Naive thymus-derived CD4-positive, alpha-beta T cell (primary cell): ENCODE measurements at places on chromosomes 12 and 14.

DNA sequence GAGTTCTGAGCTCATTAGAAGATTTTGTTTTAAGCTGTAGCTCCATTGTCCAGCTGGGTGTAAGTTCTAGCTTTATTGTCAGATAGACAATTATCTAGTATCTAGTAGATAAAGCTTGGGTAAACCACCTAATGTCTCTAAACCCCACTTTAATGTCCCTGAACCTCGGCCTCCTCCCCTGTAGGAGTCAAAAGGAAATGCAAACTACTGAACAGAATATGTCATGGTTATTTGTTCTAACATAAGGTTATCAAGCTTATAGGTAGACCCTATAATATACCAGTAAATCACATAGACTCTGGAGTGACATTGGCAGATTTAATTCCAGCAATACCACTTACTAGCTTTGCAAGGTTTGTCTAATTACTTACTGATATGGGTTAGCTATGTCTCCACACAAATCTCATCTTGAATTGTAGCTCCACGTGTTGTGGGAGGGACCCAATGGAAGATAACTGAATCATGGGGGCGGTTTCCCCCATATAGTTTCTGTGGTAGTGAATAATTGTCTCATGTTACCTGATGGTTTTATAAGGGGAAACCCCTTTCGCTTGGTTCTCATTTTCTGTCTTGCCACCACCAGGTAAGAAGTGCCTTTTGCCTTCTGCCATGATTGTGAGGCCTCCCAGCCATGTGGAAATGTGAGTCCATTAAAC is 29.4 kb downstream of the BCAT1 start:
- DNase-seq: no peak

- DNase-seq: no peak
These were observed 2.7 kb downstream of the TBX3 start for GRCh38 chr12:114681116-114681871.

DNA sequence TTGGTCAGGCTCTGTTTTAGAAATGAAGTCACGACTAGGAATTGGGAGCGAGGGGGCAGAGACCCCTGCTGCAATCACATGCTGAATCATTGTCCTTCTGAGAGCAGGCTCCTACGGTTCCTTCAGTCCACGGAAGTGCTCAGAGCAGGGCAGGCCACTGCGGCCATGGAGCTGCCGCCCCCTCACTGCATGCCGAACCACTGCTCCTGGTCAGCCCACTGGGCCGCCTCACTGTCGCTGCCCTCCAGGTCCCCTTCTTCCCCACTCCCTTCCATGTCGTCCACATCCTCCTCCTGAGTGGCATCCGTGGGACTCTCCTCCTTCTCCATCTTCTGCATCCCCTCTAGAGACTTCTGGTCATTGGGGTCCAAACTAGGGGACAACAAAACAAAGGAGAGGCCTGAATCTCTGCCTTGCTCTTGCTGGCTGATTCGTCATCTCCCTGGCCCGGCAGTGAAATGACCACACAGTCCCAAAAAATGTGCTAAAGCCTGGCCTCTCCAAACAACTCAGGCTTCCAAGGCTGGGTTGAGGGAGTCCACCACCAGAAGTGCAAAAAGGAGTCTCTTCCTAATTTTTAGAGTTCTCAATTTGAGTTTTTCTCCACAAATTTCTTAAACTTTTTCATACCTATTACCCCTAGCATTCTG is 29.4 kb downstream of the ANAPC7 start:
- DNase-seq: no peak

DNA sequence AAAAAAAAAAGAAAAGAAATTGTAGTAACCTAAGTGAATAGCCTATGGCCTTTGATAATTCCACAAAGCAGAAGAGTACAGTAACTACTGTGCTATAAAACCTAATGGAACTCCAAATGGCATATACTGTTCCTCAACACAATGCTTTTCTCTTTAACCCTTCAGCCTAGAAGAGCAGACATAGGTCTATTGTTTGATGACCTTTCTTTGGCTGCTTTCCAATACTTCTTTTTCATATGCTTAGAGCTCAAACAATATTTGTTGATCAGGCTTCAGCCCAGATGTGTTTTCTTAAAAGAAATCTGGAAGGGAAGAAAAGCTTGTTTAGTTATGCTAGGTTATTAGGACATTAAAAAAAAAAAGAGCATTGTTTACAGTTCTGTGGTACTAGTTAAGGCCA is 116.4 kb downstream of the NTN4 start:
- DNase-seq: no peak

DNA sequence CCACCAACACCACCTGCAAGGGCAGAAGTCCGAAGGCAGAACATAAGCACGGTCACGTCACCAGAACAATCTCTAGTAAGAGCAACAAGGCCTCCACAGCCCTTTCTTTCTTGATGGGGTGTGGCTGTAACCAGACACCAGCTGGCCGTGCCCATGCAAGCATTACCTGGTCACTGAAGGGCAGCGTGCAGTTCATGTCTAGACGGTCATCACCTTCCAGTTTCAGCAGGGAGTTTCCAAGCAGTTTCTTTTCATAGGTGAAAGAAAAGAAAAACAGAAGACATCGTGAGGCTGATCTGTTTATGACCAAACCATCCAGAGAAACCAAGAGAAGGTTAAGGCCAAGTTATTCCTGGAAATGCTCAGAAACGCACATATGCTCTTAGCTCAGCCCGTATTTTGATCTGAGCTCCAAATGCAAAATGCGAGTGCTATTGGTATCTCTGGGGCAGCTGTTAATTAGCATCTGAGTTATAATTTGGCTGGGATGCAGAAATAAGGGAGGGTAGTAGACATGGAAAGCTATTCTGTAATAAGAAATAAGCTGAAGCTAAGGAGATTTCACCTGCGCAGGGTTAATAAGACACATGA is 42.5 kb downstream of the PRKAB1 start:
- DNase-seq: no peak
